HTR-8/SVneo (cell line): ENCODE measurements at places on chromosomes 2 and 18.

GRCh38 chr18:79544386-79544963 is 135.1 kb upstream of the CTDP1 start:
- no peak for DNase-seq

DNA sequence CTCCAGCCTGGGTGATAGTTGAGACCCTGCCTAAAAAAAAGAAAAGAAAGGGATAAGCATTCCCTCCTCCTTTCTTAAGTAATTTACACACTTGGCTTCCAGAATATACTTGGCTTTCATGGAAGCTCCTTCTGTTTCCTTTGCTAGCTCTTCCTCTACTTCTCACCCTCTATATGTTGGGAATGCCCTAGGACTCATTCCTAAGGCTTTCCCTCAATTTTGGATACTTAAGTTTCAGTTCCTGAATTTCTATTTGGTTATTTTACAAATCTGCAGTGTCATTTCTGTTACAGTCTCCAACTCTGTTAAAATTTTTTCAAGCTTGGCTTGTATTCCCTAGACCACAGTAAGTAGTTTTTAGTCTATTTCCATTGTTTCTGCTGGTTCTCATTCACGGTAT is 23.6 kb downstream of the SP3 start:
- no peak for DNase-seq

GRCh38 chr2:23689891-23690290 is 237.0 kb downstream of the ATAD2B start:
- no peak for DNase-seq

DNA sequence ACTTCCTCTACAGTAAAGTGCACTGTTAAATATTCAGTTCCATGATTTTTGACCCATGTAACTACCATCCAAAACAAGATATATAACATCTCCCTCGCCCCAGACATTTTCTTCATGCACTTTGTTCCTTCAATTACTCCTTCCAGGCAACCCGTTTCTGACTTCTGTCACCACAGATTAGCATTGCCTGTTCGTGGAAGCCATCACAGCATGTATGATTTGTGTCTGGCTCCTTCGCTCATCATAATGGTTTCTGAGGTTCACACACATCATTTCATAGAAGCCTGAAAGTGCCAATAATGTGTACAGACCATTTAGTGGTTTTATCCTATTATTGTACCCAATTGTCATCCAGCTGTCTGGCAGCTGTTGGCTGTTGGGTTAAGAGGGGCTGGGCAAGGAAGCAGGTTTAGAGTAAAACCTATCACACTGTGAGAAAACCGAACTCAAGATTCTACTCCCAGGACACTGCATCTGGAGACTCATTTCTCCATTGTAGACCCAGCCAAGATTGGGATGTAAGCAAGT is 16.1 kb downstream of the ARHGAP28 start:
- no peak for DNase-seq

GRCh38 chr2:42327125-42327524 is 33.9 kb downstream of the COX7A2L start:
- DNase-seq = no peak
